Non-pigmented ciliary epithelial cell (primary cell): ENCODE measurements at places on chromosomes 7 and 10.

DNA sequence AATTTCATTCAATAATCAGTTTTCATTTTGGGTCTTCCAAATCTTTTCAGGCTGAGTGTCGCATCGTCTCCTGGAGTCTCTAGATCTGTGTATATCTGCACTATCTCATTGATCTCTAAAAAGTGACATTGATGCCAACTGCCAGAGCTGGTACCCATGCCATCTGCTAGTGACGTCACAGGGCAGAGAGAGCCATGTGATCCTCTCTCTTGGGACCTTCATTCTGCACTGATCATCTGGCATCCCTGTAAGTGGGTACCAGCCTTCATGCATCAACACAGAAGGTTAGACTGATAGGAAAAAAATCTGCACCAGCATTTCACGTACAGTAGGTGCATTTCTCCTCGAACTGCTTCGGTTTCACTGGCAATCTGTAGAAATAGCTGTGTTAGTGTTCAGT, at the start of gene NEUROD6:
NEUROD6 (minus strand) TSS at position 124 of the 400 bp plus-strand sequence. CDS start 1,458 bp downstream, outside the sequence.
- no peak for DNase-seq

GRCh38 chr10:4475827-4476490, 350.0 kb upstream of the AKR1E2 start:
- no peak for DNase-seq

DNA sequence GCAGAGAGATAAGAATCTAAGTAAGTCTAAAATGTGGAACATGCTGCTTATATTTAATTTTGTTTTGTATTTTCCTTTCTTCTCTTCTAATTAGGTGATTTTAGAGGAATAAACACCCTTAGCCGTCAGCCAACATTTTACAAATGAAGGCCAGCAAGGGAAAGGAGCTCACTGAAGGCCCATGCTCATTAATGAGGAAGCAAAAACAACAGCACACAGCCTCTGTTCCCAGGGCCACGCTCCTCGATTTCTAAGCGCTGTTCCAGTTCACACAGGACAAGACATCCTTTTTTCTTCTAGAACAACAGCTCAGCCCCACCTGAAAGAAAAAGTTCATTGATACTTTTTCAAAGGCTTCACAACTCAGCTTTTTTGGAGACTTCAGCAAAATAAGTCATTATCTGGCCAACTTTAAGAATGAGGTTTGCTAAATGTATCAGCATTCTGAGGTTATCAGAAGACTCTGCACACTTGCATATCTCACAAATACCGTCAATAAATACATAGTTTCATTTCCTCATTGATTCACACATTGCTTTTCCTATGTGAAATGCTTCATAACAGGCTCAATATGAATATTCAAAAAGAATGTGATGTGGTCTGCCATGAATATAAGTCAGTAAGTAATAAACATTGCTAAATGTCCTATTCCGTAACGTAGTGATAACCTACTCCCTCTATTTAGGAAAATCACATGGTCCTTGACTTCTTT, 34.8 kb upstream of the SFMBT2 start:
- DNase-seq = no peak

- DNase-seq = peak; percentile 57
Measured at GRCh38 chr10:65341323-65341925, 1584.4 kb upstream of the LRRTM3 start.

DNA sequence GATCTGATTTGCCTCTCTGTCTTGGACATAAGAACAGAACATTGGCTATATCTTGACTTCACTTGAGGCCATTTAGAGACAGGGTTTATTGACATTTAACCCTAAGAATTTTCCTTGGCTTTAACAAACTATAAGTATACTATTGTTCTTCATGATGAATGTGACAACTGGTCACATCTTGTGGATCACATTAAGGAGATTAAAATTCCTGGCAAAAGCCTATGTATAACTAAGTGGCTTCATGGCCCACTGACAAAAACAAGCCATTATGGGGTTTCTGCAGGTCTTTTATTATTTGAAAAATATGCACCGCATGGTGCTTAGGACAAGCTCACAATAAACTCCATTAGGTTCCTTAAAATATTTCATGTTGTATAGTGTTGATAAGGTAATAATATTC, 54.8 kb downstream of the THNSL1 start:
- no peak for DNase-seq

GRCh38 chr7:158996214-158997109, 140.1 kb downstream of the DYNC2I1 start:
- no peak for DNase-seq

DNA sequence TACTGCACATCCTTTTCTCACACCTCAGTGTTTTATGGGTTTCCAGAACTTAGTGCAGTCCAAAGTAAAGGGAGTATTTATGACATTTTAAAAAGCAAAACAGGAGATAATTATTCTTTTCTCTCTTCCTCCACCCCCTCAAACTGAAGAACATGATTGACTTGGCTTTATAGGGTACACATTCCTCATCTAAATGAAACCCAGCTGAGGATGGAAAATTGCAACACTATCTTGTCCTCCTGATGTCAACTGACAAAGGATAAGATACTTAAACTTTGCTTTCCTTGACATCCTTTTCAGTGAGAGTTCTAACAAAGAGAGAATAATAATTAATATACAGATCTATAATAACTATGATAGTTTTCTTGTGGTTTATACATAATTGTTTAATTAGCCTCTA, 299.1 kb downstream of the BBS9 start:
- DNase-seq = no peak

GRCh38 chr7:43038254-43038653, 74.2 kb upstream of the HECW1 start:
- DNase-seq = peak; percentile 59

GRCh38 chr7:117127585-117128168, 174.4 kb downstream of the ST7 start:
- no peak for DNase-seq

DNA sequence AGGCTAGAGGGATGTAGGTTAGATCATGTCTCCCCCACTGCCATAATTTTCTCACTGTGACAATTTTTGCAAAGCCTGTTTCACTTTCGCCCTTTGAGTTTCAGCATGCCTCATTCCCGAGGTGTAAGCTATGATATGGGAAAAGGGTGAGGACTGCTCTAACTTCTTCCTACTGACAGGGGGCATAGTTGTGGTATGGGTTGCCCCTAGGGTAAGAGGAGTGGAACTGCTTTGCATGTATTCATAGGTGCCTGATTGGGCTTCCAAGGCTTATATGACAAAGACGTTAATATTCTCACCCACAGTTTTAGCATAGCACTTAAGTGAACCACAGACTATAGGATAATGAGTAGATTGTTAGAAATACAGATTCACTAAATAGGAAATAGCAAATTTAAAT, 148.7 kb downstream of the BBS9 start:
- no peak for DNase-seq

- DNase-seq = no peak
Measured at GRCh38 chr10:87677595-87677994, 17.9 kb downstream of the PAPSS2 start.

DNA sequence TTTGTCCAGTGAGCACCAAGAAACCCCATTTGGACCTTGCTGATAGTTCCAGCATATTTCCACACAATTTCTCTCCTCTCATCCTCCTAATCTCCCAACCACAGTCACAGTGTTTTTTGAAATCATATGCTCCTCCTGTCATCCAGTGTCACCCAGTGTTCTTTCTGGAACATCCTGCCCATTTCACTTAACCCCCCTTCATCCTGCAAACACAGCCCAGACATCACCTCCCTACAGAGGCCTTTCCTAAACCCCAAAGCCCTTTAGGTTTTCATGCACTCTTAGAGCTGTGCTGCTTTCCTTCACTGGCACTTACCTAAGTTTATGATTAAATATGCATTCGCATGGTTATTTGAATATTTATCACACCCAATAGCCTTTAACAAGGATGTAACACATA, 1158.0 kb upstream of the C7orf33 start:
- no peak for DNase-seq

- DNase-seq = no peak
Measured at GRCh38 chr10:86060386-86061277, 306.0 kb downstream of the GRID1 start.

GRCh38 chr10:8040651-8041050, 13.8 kb upstream of the GATA3 start:
- DNase-seq = no peak

- no peak for DNase-seq
Measured at GRCh38 chr10:95395947-95396449, 105.2 kb upstream of the PDLIM1 start.

DNA sequence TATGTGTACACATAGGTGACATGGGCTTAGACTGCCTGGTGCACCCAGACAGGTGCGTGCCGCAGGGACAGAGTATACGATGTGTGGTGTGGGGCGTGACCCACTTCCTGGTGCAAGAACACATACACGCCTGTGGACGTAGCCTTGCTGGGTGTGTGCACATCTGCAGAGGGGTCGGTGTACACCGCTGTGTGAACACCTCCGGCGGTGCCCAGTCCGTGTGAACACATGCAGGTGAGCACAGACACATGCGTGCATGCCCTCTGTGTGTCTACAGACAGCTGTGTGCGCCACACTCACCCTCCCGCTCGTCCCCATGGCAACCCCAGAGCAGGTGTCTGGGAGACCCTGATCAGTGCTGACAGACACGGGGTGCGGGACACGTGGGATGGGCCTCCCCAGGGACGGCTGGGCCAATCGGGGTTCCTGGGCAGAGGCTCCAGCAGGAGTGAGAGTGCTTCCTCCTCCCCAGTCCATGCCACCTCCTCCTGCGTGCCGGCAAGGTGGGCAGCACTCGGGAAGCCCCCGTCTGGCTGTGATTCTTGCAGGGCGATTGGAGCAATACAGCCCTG, 23.4 kb downstream of the ELFN1 start:
- DNase-seq = no peak

DNA sequence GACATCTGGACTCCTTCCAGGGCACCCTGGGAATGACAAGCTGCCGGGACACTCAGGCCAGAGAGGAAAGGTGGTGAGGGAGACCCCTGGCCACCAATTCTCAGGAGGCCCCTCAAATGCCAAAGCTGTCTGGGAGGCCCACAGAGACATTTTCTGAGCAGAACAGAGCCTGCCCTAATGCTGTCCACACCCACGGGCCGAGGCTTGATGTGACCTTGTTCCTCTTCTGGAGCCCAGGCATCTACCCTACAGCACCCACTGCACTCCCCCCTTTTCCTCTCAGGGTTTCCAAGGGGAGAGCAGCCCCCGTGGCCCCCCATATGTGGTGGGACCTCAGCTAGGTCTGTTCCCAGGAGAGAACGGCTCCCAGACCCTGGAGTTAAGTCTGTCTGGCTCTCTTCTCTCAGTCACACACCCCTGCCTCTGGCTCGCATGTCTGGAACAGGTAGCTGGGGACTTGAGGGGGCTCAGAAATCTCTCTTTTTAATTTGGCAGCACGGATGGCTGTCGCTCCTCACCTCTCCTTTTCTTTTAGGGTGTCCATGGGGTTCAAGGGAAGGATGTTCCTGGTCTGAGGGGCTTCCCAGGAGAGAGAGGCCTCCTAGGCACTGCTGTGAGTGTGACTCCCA, 16.8 kb upstream of the VOPP1 start:
- no peak for DNase-seq

DNA sequence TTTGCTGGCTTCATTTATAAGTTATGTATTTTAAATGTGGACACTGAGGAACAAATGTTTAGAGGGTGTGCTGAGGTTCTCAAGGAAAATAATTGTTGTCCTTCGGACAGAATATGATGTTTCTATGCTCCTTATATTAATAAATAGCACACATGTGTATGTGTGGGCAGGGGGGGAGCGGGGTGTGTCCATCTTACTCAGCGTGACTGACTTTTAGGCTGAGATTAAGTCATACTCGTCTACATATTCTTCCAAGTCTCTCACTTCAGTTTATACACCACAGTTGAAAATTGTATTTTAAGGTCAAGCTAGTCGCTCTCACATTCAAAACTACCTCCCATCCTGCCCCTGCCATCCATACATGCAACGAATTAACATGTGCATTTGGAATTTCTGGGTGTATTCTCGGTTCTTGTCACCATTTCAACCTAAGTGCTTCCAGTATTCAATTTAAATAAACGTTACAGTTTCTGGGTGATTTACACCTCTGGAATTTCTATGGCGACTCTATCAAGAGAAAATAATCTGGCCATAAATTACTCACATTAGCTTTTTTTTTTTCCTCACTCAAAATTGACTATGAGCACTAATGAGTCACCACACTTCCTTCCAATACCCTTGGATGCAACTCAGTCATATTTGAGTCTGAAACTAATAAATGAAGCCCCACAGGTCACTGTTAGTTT, 3.3 kb downstream of the PCDH15 start:
- DNase-seq = no peak

- no peak for DNase-seq
Measured at GRCh38 chr7:41399171-41399570, 303.7 kb downstream of the INHBA start.

- no peak for DNase-seq
Measured at GRCh38 chr7:120273476-120273975, 551 bp downstream of the KCND2 start.

DNA sequence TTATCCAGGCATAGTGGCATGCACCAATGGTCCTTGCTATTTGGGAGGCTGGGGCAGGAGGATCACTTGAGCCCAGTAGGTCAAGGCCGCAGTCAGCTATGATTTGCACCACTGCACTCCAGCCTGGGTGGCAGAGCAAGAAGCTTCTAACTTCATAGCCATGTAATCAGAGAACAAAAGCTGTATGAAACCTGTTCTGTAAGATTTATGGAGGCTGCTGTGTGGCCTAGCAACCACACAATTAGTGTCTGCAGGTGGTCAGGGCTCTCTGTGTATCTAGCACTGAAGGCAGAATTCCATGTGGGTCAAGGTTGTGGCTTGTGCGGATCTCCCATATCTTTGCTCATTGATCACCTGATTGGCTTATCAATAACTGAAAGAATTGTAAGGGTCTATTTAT, 221.5 kb upstream of the FOXK1 start:
- DNase-seq = no peak

DNA sequence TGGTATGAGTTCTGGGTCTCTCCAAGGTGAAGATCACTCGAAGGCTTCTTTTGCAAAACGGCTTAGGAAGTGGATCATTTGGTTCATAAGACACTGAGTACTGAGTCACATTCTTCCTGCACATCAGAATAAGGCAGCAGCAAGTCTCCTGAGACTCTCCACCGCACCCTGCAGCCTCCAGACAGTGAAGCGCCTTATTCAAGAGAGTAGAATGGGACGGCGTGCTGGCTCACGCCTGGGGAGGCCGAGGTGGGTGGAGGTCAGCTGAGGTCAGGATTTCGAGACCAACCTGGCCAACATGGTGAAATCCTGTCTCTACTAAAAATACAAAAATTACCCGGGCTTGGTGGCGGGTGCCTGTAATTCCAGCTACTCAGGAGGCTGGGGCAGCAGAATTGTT, 70.3 kb downstream of the C10orf143 start:
- no peak for DNase-seq

DNA sequence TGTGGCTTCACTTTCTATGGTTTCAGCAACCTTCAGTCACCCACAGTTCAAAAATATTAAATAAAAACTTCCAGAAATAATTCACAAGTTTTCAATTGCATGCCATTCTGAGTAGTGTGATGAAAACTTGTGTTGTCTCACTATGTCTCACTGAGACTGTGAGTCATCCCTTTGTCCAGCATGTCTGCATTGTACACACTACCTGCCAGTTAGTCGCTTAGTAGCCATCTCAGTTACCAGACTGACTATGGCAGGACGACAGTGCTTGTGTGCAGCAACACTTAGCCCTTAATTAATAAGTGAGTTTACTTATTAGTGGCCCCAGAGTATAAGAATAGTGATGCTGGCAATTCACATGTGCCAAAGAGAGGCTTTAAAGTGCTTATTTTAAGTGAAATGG, 22.5 kb downstream of the CCDC186 start:
- DNase-seq = peak; percentile 76
